Heart right ventricle (tissue), 16 donors: ENCODE measurements at places on chromosomes 13 and 19. TPM values are rescaled to one million over a fixed set of nuclear protein-coding genes. Genes with fewer than 3 reads are reported as not detected.

- H3K36me3 ChIP-seq, result no peaks in the 10 kb centered on the region
- DNase-seq, result no peak
- no peak overlapping the region for H3K4me3 ChIP-seq
- H3K4me1 ChIP-seq, result no peaks in the 10 kb centered on the region
Observed at GRCh38 chr19:7818806-7819205, 11.2 kb upstream of the EVI5L start.

GRCh38 chr13:75174481-75174880 lies 307.5 kb downstream of the TBC1D4 start:
- H3K27me3 ChIP-seq, result no peaks in the 10 kb centered on the region
- H3K4me3 ChIP-seq, result no peak overlapping the region

GRCh38 chr13:46206143-46206542 lies 5.6 kb upstream of the LRRC63 start:
- no peaks in the 10 kb centered on the region for H3K4me1 ChIP-seq
- H3K27me3 ChIP-seq, result no peaks in the 10 kb centered on the region
- H3K27ac ChIP-seq, result no peak overlapping the region

Gene GRK1
- total RNA-seq, result 0.09 TPM

Gene SBK2
- total RNA-seq, result 2.2 TPM
